Activated naive CD8-positive, alpha-beta T cell treated with anti-CD3 and anti-CD28 coated beads for 36 hours (primary cell): ENCODE measurements at places on chromosomes 13 and 19. TPM values are rescaled to one million over a fixed set of nuclear protein-coding genes. Genes with fewer than 3 reads are reported as not detected.

PGLYRP2 gene
- total RNA-seq: not detected

PEAK3 gene
- not detected for total RNA-seq

KISS1R gene
- 13.3 TPM for total RNA-seq

KANK3 gene
- total RNA-seq: 0.64 TPM

ALOX5AP gene
- total RNA-seq: 17.4 TPM

FCER2 gene
- total RNA-seq: 1.7 TPM

LYPD5 gene
- total RNA-seq: 1.6 TPM

NECTIN2 gene
- 0.60 TPM for total RNA-seq

GRCh38 chr13:87361216-87361615, 310.0 kb upstream of the SLITRK5 start:
- H3K4me1 ChIP-seq: no peaks in the 10 kb centered on the region
- no peaks in the 10 kb centered on the region for H3K36me3 ChIP-seq
- no peaks in the 10 kb centered on the region for H3K27me3 ChIP-seq
- no peak overlapping the region for H3K27ac ChIP-seq
- no peak overlapping the region for H3K4me3 ChIP-seq

DNA sequence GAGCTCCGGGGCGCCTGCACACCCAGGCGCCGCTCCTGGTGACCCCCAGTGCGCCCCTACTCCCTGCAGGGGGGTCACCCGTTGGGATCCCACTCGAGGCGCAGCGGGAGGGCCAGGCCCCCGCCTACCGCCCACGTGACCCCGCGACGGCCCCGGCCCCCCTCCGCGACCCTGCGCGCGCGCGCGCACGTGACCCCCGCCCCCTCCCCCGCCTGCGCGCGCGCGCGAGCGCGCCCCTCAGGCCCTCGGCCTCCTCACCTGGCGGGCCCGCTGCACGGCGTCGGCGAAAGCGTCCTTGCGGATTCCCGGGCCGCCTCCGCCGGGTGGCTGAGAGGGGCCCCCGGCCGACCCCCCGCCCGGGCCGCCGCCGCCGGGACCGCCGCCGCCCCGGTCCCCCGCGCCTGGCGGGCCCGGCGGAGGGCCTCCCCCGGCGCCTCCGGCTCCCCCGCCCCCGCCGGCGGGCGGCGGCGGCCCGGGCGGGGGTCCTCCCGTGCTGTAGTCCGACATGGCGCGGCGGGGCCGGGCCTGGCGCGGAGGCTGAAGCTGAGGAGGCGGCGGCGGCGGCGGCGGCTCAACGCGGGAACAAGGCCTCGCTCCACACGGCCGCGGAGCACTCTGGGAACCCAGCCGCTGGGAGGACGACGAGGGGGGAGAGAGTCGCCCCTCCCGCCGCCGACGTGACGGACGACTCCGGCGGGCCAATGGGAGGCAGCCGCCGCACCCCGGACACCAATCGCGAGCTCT, at the start of gene KHSRP:
Gene KHSRP, minus strand, starts transcription at position 617 of the 744 bp plus-strand sequence. Its CDS starts 110 bp downstream, at position 507.
- H3K27me3 ChIP-seq: no peaks in the 10 kb centered on the region
- H3K4me3 ChIP-seq: peak within 1 kb of the TSS; percentile 93
- DNase-seq: peak; percentile 54
- H3K4me1 ChIP-seq: peaks cover 23% of the 10 kb centered on the region

DNA sequence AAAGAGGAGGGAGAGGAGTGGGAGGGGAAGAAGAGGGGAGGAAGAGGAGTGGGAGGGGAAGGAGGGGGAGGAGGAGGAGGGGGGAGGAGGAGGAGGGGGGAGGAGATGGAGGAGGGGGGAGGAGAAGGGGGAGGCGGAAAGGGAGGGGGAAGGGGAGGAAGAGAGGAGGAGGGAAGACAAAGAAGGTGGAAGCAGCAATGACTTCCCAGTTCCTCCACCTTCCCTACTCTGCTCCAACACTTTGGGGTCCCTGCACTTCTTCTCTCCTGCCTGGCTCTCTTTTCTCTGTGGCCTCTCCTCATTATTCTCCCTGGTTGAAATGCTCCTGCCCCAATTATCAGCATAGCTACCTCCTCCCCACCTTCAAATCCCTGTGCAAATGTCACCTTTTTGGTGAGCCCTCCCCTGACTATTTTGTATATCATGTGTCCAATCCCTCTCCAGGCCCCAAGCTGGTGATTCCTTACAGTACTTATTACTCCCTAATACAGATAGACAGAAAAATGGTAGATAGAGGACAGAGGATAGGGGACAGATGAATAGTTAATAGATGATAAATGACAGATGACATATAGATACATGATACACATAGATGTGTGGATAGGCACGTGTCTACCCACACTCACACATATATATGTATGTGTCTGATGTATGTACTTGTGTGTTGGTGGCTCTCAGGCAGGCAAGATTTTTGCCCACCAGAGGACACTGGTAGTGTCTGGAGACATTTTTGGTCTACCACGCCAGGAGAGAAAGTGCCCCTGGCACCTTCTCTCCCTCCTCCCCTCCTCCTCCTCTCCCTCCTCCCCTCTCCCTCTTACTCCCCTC, 25.2 kb downstream of the NLRP9 start:
- H3K27ac ChIP-seq: no peak overlapping the region
- no peaks in the 10 kb centered on the region for H3K36me3 ChIP-seq
- H3K4me3 ChIP-seq: no peak overlapping the region
- no peak for DNase-seq
- peaks cover 1% of the 10 kb centered on the region for H3K4me1 ChIP-seq
- peaks cover 31% of the 10 kb centered on the region for H3K27me3 ChIP-seq

- no peak for DNase-seq
- H3K4me3 ChIP-seq: no peak overlapping the region
- H3K27ac ChIP-seq: no peak overlapping the region
- peaks cover 19% of the 10 kb centered on the region for H3K27me3 ChIP-seq
- H3K36me3 ChIP-seq: no peaks in the 10 kb centered on the region
Observed at GRCh38 chr13:38429916-38430315, 80.3 kb downstream of the UFM1 start.

- H3K27ac ChIP-seq: no peak overlapping the region
- no peaks in the 10 kb centered on the region for H3K36me3 ChIP-seq
Observed at GRCh38 chr13:26941345-26942174, 181.0 kb upstream of the GPR12 start.

GRCh38 chr19:11737964-11738745, 591 bp downstream of the ZNF823 start:
- H3K36me3 ChIP-seq: no peaks in the 10 kb centered on the region
- no peaks in the 10 kb centered on the region for H3K27me3 ChIP-seq
- H3K27ac ChIP-seq: peak overlapping the region; percentile 63
- peaks cover 22% of the 10 kb centered on the region for H3K4me1 ChIP-seq
- peak; percentile 47 for DNase-seq

DNA sequence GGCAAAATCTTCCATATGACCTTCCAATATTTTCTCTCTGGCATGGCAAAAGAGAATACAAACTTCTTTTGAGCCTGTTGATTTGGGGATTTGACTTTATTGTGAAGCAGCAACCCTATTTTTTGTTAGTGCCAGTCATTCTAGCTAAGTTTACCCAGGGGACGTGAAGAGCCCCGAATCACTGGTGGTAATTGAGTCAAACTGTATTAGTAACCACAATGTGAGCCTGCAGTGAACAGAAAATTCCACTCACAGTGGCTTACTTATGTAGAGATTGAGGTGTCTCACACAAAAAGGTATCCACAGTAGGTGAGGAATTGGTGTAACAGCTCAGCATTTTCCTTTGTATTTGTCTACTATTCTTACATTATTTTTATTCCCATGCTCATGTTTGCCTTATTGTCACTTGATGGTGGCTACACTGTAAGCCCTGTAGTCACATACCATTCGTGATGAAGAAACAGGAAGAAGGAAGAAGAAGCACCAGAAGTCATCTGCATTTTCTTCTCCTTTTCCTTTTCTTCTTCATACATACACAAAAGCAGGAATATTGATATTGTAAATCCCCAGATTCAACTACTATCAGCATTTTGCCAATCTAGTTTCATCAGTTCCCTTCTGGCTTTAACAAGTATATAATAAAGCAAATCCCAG, 33.3 kb upstream of the MYCBP2 start:
- no peaks in the 10 kb centered on the region for H3K36me3 ChIP-seq

DNA sequence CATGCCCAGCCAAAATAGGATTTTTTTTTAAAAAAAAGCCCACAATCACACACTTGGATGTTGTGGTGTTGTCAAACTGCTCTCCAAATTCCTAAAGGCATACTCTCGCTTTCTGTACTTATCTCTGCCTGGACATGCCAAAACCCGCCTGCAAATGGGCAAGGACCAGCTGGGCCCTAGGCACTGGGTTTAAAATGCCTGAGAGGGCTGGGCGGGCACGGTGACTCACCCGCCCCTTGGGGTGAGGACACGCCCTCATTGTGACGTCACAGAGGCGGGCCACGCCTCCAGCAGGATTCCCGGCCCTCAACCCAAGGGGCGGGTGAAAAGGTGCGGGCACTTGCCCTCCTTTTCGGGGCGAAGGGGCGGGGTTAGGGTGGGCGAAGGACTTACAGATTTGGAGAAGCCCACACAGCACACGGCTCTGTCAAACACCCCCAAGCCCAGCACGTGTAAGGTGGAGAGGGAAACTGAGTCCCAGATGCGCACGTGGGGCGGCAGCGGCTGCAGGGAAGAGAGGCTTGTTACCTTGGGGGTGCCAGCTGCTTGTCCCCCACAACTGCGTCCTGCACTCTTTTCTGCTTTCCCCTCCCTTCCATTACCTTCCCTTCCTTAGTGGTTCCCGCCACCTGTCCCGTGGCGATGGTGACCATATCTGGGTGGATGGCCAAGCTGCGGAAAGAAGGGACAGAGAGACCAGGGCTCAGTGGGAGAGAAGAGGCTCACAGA, 6.6 kb downstream of the EML2 start:
- H3K27ac ChIP-seq: peak overlapping the region; percentile 48
- peak; percentile 53 for DNase-seq
- peaks cover 14% of the 10 kb centered on the region for H3K4me1 ChIP-seq
- no peaks in the 10 kb centered on the region for H3K27me3 ChIP-seq

DNA sequence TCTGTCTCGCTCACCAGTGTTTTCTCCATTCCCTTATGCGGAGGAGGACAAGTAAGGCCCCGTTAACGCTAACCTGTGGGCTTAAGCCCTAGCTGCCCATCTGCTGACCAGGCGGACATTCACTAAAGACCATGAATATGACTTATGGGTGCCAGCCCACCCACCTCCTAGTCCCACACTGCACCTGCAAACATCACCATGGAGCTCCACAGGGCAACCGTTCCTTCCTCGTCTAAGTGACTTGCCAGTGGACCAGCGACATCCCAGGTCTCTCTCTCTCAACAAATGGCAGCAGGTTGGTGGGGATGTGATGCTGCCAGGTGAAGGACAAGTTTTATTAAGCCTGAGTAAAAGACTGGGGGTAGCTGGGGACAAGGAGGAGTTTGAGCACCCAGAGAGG, 55.2 kb downstream of the CCDC70 start:
- DNase-seq: no peak
- H3K4me3 ChIP-seq: no peak overlapping the region
- no peaks in the 10 kb centered on the region for H3K36me3 ChIP-seq
- H3K27me3 ChIP-seq: peaks cover 4% of the 10 kb centered on the region
- no peak overlapping the region for H3K27ac ChIP-seq

GRCh38 chr19:4717966-4718701, 5.5 kb downstream of the DPP9 start:
- H3K36me3 ChIP-seq: peaks cover 19% of the 10 kb centered on the region
- H3K27ac ChIP-seq: no peak overlapping the region
- H3K4me1 ChIP-seq: peaks cover 7% of the 10 kb centered on the region
- H3K4me3 ChIP-seq: no peak overlapping the region
- DNase-seq: no peak

- H3K27ac ChIP-seq: no peak overlapping the region
- H3K36me3 ChIP-seq: no peaks in the 10 kb centered on the region
- H3K4me3 ChIP-seq: no peak overlapping the region
Observed at GRCh38 chr13:30523211-30523610, 57.5 kb upstream of the HMGB1 start.

DNA sequence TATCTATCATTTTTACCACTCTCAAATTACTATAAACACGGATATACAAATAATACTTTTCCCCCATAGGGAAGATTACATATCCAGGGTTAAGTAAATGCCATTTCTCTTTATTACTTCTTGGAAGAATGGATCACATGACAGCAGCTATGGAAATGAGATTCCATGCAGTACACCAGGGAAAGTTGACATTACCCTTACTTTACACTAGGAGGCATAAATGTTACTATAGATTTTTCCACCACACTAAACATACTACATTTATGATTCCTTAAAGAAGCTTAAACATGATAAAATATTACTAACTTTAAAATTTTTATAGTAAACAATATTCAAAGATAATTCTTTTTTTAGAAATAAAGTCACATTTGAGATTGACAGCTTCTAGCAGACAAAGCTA, 611.4 kb downstream of the PCDH9 start:
- H3K4me1 ChIP-seq: no peaks in the 10 kb centered on the region
- no peaks in the 10 kb centered on the region for H3K27me3 ChIP-seq
- no peak for DNase-seq
- no peak overlapping the region for H3K4me3 ChIP-seq
- no peak overlapping the region for H3K27ac ChIP-seq

- no peaks in the 10 kb centered on the region for H3K4me1 ChIP-seq
- no peak for DNase-seq
- no peaks in the 10 kb centered on the region for H3K27me3 ChIP-seq
- H3K4me3 ChIP-seq: no peak overlapping the region
- no peak overlapping the region for H3K27ac ChIP-seq
Observed at GRCh38 chr19:56955637-56956216, 115.2 kb upstream of the PEG3 start.

DNA sequence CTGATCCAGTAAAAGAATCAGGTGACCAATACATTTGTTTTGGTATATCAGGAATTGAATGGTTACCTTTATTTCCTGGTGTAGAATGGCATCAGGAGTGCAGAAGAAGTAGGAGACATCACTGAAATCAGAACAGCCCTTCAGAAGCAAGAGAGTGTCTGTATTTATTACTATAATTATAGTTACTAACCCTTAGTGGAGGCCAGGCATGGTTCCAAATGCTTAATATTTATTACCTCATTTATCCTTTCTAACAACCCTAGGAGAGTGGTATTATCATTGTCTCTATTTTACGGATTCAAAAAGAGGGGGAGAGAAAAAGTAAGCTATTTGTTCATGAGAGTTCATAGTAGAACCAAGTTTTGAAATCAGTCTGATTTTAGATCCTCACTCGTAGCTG, 1292.9 kb downstream of the PCDH9 start:
- no peak for DNase-seq
- no peak overlapping the region for H3K27ac ChIP-seq
- no peak overlapping the region for H3K4me3 ChIP-seq
- H3K36me3 ChIP-seq: no peaks in the 10 kb centered on the region
- no peaks in the 10 kb centered on the region for H3K4me1 ChIP-seq
- no peaks in the 10 kb centered on the region for H3K27me3 ChIP-seq
